Airway epithelial cell (primary cell): ENCODE measurements at places on chromosomes 13 and 19. TPM values are rescaled to one million over a fixed set of nuclear protein-coding genes. Genes with fewer than 3 reads are reported as not detected.

Gene CD22
- not detected in 2 replicates for total RNA-seq

Gene ZNF665
- 0.85 and 4.6 TPM in 2 replicates for total RNA-seq

Gene UQCR11
- total RNA-seq = 89.6 and 117 TPM in 2 replicates

Gene CYP4F2
- total RNA-seq = 0.14 TPM in 1 of 2 replicates, not detected in the other

Gene URAD
- not detected in 2 replicates for total RNA-seq

Gene NPAS1
- total RNA-seq = 0.51 and 1.7 TPM in 2 replicates

Gene NCAN
- not detected in 2 replicates for total RNA-seq

Gene MRPL4
- total RNA-seq = 130 and 141 TPM in 2 replicates
